CD4-positive, alpha-beta T cell (primary cell): ENCODE measurements at places on chromosomes 2 and 18.

GRCh38 chr2:183070942-183071844 lies 7.4 kb upstream of the DUSP19 start:
- DNase-seq = no peak

GRCh38 chr18:44123743-44124142 lies 556.9 kb upstream of the SETBP1 start:
- DNase-seq = no peak

DNA sequence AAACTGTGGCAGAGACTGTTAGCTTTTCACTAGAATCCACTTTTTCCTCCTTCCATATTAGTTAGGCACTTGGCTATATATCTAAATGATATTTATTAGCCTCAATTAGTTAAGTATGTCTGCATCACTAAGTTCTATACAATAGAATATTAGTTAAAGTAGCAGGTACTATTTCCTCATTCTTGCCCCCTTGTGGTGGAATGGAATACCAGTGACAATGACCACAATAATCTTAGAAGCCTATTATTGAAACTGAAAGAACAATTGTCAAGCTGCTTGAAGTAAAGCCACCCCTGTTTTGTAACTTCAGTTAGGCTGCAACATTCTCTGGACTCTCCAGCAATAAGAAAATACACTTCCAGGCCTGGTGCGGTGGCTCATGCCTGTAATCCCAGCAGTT lies 476.3 kb upstream of the VWC2L start:
- no peak for DNase-seq

- no peak for DNase-seq
Measured at GRCh38 chr2:187169864-187170263, 278.2 kb downstream of the CALCRL start.

DNA sequence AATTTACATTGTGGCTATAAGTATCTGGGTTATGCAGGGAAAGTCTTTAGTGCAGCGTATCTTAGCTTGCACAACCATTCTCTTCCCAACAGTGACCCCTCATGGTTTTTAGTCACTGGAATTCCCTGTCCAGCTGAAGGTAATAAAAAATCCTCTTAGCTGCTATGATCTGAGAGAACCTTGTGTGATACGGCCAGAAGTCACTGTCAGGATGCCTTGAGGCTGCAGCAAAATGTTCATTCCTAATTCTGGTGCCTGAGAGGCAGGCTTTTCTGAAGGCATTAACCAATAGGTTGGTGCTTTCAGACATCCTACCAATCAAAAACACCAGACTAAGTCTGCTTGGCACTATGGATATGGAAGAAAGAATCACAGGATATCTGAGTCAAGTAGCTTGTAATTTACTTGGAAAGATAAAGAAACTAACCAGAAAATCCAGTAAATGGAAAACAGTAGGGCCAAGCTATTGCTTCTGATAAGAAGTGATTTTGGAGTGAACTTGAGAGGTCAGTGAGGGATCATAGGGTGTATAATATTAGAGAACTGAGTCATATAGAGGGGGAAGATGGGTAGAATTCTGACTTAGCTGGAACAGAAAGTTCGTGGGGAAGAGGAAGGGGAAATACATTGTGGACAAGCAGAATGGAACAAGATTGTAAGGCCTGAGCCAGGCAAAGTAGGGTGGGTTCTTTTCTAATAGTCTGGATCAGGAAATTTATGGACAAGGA lies 89.0 kb upstream of the SLC14A2 start:
- no peak for DNase-seq

DNA sequence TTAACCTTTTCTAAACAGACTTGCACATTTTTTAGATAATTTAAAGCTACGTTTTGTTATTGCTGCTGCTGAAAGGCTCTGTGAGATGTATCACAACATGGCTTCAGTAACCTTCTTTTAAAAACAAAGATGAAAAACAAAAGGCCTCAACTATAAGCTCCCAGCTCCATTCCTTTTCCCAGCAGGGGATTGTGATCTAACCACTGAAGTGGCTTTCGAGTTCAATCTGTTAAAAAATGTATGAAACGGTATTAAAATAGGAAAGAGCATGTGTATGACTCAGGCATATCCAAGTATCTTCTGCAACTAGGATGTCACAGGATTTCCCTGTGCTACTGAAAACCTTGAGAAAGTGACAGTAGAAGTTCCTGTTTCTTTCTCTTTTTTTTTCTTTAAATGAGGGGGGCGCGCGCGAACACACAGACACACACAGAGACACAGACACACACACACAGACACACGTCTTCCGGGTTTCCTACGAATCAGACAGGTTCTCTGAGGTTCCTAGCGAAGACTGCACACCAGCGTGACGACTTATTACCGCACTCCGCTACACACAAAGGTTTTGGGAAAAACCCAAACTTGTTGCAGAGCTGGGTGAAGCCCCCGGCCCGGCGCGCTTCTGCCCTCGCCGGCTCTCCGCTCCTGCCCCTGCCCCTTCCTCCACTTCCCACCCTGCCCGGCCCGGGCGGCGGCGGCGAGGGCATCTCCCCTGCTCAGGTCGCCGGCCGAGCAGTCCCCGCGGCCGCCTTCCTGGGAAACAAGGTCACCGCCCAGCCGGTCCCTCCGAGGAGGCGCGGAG lies 86.8 kb downstream of the RBMS1 start:
- DNase-seq = peak; percentile 97

- DNase-seq = no peak
Measured at GRCh38 chr2:153872311-153873051, 759 bp downstream of the GALNT13 start.

DNA sequence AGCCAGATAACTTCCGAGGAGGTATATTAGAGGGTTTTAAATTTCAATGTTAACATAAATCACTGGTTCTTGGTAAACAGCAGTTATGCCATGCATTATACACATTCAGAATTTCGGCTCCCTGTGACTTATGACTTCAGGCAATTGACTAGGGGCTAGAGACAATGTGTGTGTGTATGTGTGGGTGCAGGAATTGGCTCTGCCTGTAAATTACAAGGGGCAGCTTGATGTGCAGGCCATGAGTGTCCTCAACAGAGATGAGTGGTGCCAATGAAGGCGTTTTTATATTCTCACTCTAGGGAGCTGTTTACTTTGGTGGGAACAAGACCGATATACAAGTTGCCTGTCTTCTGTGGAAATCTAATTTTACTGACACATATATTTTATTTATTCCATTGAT lies 161.6 kb downstream of the CSRNP3 start:
- DNase-seq = no peak

- no peak for DNase-seq
Measured at GRCh38 chr2:174787487-174788205, 23.4 kb upstream of the CHRNA1 start.

DNA sequence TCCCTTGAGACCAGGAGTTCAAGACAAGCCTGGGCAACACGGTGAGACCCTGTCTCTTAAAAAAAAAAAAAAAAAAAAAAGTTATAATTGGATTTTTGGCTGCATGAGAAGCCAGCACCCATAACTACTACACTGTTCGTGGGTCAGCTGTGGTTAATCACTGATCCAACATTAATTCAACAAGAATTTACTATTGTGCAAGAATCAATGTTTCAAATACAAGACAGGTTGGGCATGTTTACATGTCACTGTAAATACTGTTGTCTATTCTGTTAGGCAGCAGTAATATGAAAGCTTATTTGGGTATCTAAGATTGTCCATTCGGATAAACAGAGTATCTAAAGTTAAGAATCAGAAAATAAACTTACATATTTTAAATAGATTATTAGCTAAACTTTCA lies 62.3 kb downstream of the ESCO1 start:
- no peak for DNase-seq

- DNase-seq = no peak
Measured at GRCh38 chr2:188628989-188629752, 337.5 kb downstream of the GULP1 start.

- peak; percentile 68 for DNase-seq
Measured at GRCh38 chr2:86518481-86518880, 44.8 kb downstream of the CHMP3 start.

DNA sequence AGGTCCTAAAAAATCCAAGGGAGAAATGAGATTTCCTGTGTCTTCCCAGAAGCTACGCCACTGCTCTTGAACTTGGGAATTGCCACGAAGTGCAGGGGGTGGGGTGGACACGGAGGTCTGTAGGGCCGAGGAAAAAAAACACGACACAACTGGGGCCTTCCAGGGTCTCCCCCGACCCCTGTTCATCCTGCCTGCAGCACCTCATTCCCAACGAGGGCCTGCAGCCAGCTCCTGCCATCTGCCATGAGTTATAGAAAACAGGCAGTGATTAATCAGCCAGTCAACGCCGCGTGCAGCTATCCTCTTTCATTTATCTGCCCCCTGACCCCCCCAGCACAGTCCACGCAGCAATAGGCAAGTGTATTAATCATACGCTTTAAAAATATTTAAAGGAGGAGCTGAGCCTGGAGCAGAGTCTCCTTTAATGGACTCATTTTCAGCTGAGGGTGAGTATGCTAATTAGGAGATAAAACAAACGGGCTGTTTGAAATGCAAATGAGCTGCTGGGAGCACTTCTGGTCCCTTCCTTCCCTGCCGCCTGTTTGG lies 209.9 kb downstream of the TFCP2L1 start:
- no peak for DNase-seq

- peak; percentile 35 for DNase-seq
Measured at GRCh38 chr18:74896390-74896991, 298.8 kb downstream of the ZNF407 start.

- DNase-seq = peak; percentile 14
Measured at GRCh38 chr2:152499896-152500735, 165.1 kb downstream of the FMNL2 start.

DNA sequence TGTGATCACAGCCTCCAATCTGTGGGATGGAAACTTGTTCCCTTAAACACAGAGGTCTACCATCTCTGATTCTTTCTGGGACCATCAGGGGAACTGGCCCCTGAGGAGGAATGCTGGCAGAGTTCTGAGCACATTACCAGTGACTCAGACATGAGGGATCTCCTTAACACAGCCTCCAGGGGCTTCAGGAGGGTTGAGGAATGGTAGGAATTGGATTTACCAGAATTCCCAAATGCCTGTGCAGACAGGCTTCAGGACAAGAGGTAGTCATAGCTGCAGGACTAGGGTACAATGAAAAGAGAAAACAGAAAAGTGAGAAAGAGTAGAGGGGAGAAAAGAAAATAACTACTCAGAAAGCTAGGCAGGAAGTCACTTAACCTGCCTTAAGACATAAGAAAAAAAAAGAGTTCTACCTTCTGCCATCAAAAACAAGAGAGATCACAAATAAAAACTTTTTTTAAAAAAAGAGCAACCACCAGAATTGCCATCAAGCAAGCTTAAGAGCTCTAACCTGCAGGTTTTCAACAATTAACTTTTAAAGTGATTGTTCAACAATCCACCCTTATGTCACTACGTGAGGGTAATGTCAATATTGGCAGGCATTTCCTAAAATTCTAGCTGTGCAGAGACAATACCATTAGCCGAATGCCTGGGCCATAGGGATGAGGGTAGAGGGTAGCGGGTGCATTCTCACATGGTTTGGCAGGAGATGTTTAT lies 524.4 kb downstream of the BCL11A start:
- DNase-seq = no peak

DNA sequence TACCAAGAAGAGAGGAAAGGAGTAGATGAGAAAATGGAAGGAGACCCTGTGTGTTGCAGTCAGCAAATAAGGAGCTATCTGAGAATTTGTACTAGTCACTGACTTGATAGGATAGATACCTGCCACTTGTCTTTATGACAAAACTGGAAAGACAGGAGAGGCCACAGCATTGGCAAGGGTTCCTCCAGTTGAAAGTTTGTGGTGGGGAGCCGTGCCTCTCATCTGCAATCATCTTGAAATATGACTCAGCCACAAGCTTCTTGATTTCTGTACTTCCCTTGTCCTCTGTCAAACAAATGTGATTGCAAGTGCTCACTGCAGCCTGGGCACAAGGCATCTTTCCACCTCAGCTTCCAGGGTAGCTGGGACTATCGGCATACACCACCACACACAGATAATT lies 99.1 kb downstream of the GREB1L start:
- DNase-seq = no peak

DNA sequence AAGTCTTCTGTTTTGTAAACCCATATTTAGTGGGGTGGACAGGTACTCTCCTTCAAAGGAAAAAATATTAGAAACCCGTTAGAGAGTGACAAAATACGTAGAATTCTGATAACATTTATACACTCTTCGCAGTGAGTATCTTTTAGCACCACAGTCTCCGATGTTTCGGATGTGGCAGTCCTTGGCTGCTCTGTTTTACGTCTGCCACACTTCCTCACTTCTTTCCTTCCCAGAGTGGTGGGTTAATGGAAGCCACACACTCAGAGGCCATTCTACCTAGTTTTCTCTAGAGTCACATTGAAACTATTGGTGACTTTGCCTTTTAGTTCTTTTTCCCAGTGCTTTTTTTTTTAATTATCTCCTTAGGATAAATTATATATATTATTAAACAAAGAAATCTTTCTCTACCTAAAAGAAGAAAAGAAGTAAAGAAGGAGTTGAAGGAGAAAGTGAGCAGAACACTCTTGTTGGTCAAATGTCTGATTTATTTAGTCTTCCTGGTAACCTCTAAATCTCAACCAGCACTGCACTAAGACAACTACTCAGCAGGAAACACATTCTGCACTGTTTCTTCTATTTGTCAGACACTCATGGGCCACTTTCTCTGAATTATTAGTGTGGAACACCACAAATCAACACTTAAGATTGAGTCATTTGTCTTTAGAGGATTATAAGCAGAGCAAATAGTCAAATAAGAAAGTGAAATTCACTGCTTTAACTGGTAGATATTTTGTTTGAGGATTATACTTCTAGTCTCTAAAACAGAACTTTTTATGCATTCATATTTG lies 451.3 kb upstream of the TMEFF2 start:
- DNase-seq = no peak

DNA sequence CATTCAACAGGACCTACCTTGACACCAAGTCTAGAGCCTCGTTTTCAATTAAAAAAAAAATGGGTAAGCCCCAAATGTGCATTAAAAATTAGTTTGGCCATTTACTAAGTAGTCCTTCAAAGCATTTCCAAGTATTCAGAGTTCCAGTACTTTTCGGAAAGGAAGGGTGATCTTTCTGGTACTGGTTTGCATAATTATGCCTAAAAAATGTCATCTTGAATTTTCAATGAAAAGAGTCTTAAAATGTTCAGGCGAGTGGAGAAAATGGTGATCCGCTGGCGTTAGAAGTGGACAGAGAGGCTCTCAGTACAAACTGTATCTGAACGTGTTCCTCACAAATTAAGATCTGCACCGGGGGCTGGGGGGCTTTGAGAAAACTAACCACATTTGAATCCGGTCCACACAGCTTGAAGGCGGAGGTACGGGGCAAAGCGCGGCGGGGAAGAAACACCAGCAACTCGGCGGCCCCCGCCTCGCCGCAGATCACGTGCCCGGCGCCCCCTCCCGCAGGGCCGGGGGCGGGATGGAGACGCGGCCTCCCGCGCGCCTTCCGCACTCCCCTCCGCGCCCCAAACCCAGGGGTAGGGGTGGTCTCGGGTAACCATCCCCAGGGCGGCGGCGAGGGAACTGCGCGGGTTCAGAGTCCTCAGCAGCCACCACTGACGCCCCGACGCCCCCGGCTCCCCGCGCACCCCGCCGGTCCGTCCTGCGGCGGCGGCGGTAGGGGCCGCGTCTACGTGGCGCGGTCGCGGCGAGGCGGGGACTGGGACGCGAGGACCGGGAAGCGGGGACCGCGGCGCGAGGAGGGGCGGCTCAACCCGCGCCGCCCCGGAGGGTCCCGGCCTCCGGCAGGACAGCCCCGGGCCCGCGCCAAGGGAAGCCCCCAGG lies 564 bp downstream of the LPIN2 start:
- DNase-seq = peak; percentile 79
